ENCODE measurements at places on chromosomes 12 and 14. TPM values are rescaled to one million over a fixed set of nuclear protein-coding genes. Genes with fewer than 3 reads are reported as not detected.

DNA sequence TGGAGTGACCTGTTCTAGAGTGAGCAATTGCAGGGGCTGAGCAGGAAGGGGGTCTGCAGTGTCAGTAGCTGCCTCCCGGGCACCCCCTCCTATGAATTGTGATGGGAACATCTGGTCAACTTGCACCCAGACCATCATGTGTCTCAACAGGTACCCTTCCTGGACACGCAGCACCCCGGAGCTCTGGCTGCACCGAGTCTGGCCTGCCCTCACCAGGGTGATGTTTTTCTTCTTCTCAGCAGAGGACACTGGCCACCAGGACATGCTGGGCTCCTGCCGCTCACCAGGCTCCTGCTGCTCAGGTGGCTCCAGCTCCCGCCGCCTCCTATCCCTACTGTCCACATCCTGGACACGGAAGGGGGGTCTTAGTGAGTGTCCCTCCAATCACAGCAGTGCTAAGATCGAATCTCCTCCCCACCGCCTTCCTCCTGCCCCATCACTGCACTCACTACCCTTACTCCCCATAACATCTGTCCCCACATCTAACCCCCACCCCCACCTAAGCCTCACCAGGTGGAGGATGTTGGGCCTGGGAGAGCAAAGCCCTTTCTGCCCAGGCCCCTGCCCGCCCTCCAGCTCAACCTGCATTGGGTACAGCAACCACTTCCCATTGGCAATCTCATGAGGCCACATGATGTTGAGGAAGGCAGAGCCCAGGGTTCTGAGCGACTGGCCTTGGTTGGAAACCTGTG lies 14.9 kb downstream of the ITGA7 start:
- H3K36me3 ChIP-seq: peaks cover 15% of the 10 kb centered on the region
- no peaks in the 10 kb centered on the region for H3K27me3 ChIP-seq
- H3K4me1 ChIP-seq: no peaks in the 10 kb centered on the region
- DNase-seq: no peak

GRCh38 chr12:80810874-80811273 lies 94.2 kb downstream of the MYF5 start:
- H3K36me3 ChIP-seq: peaks cover 2% of the 10 kb centered on the region
- H3K4me3 ChIP-seq: no peak overlapping the region
- no peak overlapping the region for H3K27ac ChIP-seq
- no peaks in the 10 kb centered on the region for H3K4me1 ChIP-seq

Gene C14orf132
- 32.0 TPM for total RNA-seq

GRCh38 chr14:39773387-39774126 lies 341.3 kb upstream of the FBXO33 start:
- no peak overlapping the region for H3K4me3 ChIP-seq
- no peaks in the 10 kb centered on the region for H3K36me3 ChIP-seq
- H3K4me1 ChIP-seq: no peaks in the 10 kb centered on the region
- H3K27me3 ChIP-seq: no peaks in the 10 kb centered on the region

Gene RNASE1
- 2.2 TPM for total RNA-seq

- H3K36me3 ChIP-seq: no peaks in the 10 kb centered on the region
- no peak for DNase-seq
- no peaks in the 10 kb centered on the region for H3K4me1 ChIP-seq
- no peaks in the 10 kb centered on the region for H3K27me3 ChIP-seq
Observed at GRCh38 chr12:31834150-31834549, 105.3 kb upstream of the AMN1 start.

Gene MYH6
- not detected for total RNA-seq

DNA sequence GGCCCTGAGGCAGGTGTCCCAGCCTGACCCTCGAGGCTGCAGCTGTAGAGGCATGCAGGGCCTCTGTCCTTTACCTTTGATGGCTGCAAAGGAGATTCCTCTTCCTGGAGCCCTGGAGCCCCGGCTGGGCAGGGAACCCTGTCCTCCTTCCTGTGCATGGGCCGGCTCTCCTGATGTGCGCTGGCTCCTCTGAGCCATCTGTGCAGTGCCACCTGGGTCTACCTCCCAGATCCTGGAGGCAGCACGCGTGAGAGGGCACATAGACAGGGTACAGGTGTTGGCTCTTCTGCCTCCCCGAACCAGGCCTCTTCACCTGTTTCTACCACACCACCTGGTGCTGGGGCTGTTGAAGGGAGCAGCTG lies 115.1 kb downstream of the BEGAIN start:
- H3K27me3 ChIP-seq: no peaks in the 10 kb centered on the region
- no peak overlapping the region for H3K27ac ChIP-seq
- no peak for DNase-seq
- no peak overlapping the region for H3K4me3 ChIP-seq

DNA sequence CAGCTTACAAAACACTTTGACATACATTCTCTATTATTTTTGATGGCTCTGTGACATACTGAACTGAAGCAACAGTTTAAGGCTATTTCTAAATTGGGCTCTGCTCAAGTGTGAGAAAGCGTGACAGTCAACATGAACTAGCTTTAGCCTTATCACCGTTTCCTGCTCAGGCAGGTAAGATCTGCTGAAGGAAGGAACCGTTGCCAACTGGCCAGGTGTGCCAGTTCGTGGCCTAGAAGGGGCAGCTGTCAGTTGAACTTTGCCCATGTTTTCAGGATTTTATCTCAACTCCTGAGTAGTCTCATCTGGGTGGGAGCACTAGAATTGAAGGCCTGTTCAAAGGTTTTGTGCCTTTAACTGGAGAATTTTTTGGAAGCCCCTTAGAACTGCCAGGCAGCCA lies 79.5 kb downstream of the ETV6 start:
- H3K27ac ChIP-seq: no peak overlapping the region
- no peak for DNase-seq
- no peak overlapping the region for H3K4me3 ChIP-seq
- no peaks in the 10 kb centered on the region for H3K27me3 ChIP-seq

- H3K27me3 ChIP-seq: no peaks in the 10 kb centered on the region
- no peaks in the 10 kb centered on the region for H3K4me1 ChIP-seq
- H3K36me3 ChIP-seq: no peaks in the 10 kb centered on the region
- no peak overlapping the region for H3K27ac ChIP-seq
- no peak for DNase-seq
Observed at GRCh38 chr12:28936221-28936620, 212.9 kb upstream of the FAR2 start.

All from H1 (cell line).